ENCODE measurements at places on chromosomes 7 and 10. TPM values are rescaled to one million over a fixed set of nuclear protein-coding genes. Genes with fewer than 3 reads are reported as not detected.

Gene MYO3A
- not detected for total RNA-seq

Gene ZNF107
- 2.6 TPM for total RNA-seq

Gene PKD1L1
- total RNA-seq = 0.02 TPM

Gene CCZ1B
- 57.1 TPM for total RNA-seq

Gene AP5Z1
- total RNA-seq = 38.5 TPM

Gene GPC2
- total RNA-seq = 0.96 TPM

Gene FFAR4
- 0.22 TPM for total RNA-seq

Gene GJC3
- not detected for total RNA-seq

Gene APBB1IP
- 8.5 TPM for total RNA-seq

Gene GARIN1A
- 1.2 TPM for total RNA-seq

Gene OPALIN
- not detected for total RNA-seq

Gene HGF
- total RNA-seq = not detected

Gene KLHL7
- total RNA-seq = 22.1 TPM

Gene HECW1
- total RNA-seq = 13.5 TPM

Gene TNRC18
- total RNA-seq = 39.4 TPM

Gene DRGX
- total RNA-seq = not detected
